Ecto neural progenitor cell (in vitro differentiated cells): ENCODE measurements at places on chromosomes 1 and 21.

DNA sequence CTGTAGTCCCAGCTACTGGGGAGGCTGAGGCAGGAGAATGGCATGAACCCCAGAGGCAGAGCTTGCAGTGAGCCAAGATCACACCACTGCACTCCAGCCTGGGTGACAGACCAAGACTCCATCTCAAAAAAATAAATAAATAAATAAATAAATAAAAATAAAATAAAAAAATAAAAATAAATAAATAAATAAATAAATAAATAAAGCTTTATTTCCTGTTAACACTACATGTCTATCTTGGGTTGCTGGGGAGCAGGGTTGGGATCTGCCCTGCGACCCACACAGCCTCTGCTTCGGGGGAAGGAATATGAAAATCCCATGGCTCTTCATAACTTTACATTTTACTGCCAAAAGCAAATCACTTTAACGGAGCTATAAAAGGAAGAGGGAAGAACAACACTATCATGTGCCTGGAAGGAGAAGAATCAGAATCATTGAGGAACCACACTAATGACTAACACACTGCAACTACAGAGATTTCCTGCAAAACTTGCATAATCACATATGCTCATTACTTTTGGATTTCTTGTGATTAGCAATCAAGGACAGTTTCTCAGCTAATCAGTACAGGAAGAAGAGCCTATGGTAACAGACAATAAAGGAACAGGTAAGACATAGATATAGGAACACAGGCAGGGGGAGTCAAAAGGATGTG is 72.8 kb upstream of the CD55 start:
- DNase-seq = no peak

- DNase-seq = no peak
Observed at GRCh38 chr1:232521660-232522059, 108.3 kb downstream of the SIPA1L2 start.

DNA sequence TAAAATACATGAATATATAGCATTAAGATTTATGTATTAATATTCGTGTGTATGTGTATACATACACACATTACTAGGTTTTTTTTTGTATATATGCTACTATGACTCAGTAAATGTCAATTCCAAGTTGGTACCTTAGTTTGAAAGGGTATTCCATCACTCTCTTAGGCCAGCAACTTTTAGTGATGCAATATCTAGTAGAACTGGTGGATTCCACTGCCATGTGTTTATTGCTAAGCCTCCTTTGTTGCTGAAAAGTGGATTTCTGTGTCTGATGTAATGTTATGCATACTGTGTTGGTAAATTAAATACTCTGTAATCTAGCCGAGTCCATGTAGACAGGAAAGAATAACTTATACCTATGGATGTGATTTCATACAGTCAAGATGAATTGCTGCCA is 16.9 kb upstream of the COL11A1 start:
- DNase-seq = no peak

GRCh38 chr1:112807117-112807516 is 92.0 kb upstream of the PPM1J start:
- DNase-seq = no peak

GRCh38 chr1:221782477-221782876 is 40.6 kb upstream of the DUSP10 start:
- DNase-seq = no peak

GRCh38 chr1:200150721-200151120 is 123.2 kb downstream of the NR5A2 start:
- DNase-seq = no peak

DNA sequence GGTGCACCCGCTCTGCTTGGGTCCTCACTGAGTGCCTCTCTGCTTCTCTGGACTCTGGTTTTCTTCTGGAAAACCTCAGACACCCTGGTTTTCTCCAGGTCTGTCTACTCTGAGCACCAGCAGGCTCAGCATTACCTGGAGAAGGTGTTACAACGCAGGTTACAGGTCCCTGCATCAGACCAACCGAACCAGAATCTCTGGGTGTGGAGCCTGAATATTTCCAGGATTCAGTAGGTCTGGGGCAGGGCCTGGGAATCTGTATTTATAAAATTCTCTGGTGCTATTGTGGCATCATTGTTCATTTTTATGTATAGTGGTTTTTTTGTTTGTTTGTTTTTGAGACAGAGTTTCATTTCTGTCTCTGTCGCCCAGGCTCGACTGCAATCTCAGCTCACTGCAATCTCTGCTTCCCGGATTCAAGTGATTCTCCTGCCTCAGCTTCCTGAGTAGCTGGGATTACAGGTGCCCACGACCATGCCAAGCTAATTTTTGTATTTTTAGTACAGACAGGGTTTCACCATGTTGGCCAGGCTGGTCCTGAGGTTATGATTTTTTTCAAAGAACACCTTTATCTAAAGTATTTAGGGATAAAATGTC is 1.5 kb upstream of the SLC30A2 start:
- DNase-seq = no peak

GRCh38 chr1:82858031-82858430 is 1057.3 kb downstream of the ADGRL2 start:
- no peak for DNase-seq

- no peak for DNase-seq
Observed at GRCh38 chr1:88647749-88648415, 36.2 kb upstream of the PKN2 start.

DNA sequence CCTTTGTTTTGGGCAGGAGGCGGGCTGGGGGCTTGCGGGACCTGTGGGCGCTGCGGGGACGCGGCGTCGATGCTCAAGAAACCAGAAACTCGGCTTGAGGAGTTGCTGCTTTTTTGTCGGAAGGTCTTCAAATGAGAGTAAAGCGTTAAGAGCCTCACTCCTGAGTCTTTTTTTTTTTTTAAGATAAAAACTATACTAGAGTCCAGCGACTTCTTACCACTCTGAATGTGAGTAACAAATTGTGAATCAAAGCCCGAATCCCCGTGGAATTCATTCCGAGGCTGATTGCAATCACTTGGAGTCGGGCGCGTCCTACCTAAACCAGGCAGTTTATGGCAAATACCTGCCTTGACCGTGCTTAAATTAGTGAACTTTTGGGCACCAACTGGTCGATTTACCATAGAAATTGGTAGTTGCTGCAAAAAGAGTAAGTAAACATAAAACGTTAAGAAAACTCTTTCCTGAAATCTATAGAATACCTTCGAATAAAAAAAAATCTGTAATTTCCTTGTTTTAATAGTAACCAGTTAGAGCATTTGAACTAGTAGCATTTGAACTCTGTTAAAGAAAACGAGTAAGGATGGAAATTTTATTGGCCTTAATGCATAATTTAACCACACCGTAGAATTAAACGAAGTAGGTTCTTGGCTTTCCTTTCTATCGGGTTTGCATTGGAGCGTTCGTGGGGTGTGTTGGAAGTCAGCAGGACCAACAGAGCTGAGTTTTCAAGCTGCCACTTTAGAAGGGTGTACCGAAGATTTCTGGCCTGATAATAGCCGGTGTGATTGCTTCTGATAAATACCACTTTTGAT is 769 bp downstream of the GPSM2 start:
- DNase-seq = no peak

DNA sequence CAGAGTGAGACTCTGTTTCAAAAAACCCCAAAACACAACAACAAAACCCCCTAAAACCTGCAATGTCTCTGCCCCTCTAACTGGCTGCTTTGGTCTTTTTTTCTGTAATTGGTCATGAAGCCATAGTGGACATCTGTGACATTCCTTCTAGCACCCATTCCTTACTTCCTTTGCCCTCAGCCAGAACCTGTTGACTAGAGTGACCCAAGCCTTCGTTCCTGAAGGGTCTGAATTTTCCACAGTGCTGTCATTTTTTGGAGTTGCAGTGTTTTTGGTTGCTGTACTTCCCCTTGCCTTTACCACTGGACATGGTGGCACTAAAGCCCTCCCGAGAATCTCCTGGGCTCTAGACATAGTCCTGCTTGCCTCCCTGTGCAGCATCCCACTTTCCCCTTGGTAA is 48.5 kb upstream of the LIN9 start:
- no peak for DNase-seq

GRCh38 chr1:103326595-103326994 is 198.9 kb upstream of the RNPC3 start:
- DNase-seq = no peak

DNA sequence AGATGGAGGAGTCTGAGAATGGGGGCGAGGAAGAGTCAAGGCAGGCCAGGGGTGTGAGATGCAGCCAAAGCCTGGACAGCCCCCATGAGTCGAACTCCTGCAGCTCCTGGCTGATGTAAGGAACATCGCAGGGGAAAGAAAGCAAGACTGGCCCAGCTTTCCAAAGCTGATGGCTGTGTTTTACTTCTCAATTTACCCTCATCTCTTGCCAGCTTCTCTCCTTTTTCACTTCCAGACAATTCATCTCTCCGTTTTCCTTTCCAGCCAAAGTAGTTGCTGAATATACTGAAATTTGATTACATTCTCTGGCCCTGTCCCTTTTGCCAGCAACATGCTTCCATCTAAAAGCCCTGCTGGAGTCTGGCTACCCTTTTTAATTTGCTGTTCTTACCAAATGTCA is 40.0 kb upstream of the UBE2U start:
- DNase-seq = no peak
